ENCODE measurements at places on chromosomes 6 and 20.

- DNase-seq: no peak
These were observed 16.9 kb downstream of the SLC22A3 start for GRCh38 chr6:160365117-160365516.

GRCh38 chr6:136587527-136587926 is 37.3 kb upstream of the MAP7 start:
- no peak for DNase-seq

DNA sequence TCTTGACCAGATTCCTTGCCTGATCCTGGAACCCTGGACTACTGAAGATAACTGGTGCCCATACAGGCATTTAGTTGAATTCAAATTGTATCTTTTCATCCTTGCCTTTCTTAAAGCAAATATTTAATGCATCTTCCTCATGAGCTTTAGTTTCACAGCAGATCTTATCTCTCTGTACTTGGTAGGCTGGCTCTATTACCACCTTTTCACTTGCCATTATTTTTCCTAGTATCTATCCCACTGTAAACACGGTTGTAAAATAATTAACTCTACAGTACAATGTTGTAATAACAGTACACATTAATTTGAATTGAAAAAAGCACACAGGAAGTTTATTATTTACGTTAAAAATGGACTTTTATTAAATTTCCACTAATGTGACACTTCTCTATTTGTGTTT is 1286.9 kb downstream of the GRIK2 start:
- no peak for DNase-seq

DNA sequence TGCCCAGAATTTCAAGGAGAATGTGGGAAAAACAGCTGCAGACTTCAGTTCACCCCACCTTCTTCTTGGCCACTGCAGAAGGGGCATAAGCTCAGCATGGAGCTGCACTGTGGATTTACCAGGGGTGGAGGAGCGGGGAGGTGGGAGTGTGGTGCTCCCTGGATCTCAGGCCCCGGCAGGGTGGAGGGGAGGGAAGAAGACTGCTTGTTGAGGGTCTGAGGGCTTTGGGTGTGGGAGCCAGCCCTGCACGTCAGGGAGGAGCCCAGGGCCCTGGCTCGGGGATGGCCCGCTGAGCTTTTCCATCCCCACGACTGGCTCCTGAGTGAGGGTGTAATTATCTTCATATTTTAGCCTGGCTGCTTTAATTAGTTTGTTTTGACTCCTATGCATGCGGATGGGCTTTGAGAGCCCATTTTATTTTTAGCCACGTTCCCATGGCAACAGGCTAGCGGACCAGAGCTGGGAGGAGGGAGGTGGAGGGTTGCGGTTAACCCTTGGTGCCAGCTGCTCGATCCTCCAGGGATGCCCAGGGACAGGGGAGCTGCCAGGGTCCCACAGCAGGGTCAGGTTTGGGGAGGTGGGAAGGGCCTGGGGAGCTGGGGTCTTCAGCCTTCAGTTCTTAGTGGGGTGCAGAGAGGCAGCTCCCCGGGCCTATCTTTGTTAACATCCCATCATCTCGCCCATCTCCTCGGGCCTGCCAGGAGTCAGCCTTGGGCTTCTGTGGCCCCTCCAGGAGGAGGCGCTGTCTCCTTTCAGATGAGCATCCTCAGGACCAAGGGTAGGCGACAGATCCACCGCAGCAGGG is 68.2 kb downstream of the RAB44 start:
- DNase-seq: peak; percentile 18

GRCh38 chr6:46201702-46202101 is 30.9 kb upstream of the ENPP5 start:
- no peak for DNase-seq

- peak; percentile 66 for DNase-seq
These were observed 999 bp upstream of the PIM1 start for GRCh38 chr6:37168811-37169495.

- DNase-seq: no peak
These were observed 6.4 kb upstream of the PNPLA1 start for GRCh38 chr6:36263390-36264000.

DNA sequence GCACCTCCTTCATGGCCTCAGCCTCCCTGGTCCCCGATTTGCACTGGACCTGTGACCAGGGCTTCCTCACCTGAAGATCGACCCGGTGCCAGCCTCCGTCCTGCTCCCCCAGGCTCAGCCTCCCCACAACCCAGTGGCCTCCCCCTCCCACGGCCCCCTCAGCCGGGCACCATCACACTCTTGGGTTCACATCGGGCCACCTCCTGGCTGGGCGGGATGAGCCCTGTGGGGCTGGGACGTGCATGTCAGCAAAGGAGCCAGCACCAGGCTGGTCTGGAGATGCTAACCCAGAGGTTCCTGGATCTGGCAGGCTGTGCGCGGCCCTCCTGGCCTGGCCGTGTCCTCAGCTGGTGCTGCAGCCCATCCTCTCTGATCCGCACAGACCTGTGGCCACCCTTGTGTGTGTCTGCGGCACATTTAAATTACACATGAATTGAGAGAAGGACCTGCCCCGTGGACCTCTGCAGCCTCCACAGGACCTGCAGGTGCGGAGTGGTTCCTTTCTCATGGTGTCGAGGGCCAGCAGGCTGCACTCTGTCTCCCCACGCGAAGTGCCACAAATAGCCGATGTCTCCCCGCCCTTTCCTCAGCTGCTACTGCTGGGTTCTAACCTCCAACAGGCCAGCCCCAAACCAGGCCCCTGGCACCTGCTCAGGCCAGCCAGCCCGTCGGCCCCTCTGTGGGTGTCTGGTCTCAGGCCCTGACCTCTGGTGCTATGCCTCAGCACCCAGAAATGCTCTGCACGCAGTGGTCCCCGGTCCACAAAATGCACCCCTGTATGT is 237.5 kb downstream of the ERMARD start:
- no peak for DNase-seq

DNA sequence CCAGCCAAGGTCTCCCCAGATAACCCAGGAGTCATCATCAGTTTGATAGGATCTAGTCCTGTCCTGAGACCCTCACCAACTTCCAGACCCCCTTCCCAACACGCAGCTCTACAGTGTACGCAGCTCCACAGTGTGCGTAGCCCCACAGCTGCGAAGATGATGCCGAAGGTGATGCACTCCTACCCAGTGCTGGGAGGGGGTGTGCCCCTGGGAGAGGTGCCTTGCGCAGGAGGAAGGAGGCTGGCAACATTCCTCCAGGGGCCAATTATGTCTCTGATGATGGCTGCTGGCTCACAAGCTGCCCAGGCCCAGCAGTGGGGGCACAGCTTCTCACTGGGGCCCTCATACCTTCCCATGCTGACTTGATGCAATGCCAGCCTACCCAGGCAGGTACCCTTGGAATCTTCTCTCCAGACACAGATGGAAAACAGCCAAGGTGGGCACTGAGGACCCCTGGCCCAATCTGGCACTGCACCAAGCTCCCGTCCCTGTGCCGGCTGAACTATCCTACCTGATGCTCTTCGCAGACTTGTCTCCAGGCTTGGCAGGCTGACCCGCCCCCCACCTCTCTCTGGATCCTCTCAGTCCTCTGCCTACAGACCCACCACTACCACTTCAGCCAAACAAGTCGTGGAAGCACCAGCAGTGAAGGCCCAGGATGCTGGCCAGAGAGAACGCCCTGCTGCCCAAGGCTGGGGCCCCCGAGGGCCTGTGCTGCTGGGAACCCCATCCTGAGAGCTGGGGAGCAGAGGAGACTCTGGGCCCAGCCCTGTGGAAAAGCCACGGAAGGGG is 1.4 kb downstream of the ZNF512B start:
- DNase-seq: no peak

GRCh38 chr6:159455700-159456274 is 237.3 kb downstream of the SOD2 start:
- no peak for DNase-seq

DNA sequence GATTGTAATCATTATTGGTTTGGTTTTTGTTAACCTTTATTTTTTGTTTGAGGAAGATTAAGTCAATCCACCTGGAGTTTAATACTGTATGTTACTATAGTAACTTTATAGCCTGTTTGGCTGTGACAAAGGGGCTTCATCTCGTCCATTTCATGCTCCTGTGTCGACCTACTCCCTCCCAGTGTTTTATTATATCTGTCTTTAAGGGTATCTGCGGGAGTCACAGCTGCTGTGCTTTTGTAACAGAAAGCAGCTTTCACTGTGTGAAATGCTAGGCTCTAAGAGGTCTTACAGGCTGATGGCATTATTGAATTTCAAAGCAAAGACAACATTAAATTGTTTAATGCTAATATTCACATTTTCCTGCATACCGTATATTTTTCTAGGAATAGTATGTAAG is 698.0 kb upstream of the POU3F2 start:
- DNase-seq: no peak

DNA sequence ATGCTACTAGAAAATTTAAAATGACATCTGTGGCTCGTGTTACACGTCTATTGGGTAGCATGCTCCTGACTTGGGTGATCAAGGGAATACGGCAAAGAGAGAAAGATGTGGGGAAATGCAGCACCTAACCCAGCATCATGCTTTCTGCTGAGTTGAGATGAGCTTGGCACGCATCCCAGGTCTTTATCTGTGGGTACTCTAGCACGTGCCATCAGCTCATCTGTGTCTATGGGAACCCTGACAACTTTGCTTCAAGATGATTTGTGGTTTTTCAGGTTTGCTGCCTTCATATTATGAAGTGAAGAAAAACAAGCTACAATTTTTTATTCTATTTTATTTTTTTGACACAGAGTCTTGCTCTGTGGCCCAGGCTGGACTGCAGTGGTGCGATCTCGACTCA is 21.0 kb downstream of the RNASET2 start:
- DNase-seq: no peak

- no peak for DNase-seq
These were observed 333.0 kb downstream of the CD83 start for GRCh38 chr6:14450578-14450977.

DNA sequence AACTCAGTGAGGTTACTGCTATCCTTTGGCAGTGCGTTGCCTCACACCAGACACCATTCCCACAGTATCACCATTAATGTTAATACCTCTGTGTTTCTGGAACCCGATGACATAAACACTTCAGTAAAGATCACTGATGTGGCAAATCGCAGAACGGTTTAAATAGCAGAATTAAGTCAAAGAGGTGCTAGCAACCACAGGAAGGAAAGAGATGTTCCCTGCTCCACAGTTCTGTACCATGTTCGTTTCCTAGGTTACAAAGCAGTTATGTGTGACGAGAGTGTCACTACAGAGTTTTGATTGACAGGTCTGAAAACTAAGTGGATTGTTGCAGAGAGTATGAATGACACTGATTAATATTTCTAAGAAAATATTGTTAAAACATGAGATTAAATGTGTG is 272.3 kb downstream of the KHDRBS2 start:
- no peak for DNase-seq

GRCh38 chr20:61766921-61767610 is 298.6 kb downstream of the TAF4 start:
- no peak for DNase-seq

DNA sequence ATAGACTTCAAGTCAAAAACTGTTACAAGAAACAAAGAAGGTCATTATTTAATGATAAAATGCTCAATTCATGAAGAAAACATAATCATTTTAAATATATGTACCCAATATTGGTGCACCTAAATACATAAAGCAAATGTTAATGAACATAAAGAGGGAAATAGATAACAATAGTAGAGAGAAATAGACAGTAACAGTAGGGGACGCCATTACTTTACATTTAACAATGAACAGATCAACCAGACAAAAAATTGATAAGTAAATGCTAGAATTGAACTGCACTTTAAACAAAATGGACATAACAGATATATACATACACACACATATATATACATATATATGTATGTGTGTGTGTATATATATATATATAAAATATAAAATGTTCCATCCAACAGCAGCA is 37.4 kb downstream of the IL22RA2 start:
- no peak for DNase-seq

DNA sequence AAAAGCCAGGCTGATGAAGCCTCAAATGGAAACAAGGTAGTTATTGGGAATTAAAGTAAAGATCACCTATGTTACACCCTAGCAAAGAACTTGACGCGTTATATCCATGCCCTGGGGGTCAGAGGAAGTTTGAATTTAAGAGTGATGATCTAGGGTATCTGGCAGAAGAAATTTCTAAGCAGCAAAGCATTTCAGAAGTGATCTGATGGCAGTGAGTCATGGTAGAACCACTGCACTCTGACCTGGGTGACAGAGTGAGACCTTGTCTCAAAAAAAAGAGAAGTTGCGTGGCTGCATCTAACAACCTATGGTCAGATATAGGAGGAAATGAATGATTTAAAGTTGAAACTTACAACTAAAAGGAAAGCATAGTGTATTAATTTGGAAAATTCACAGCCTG is 45.2 kb downstream of the SCP2D1 start:
- DNase-seq: no peak

DNA sequence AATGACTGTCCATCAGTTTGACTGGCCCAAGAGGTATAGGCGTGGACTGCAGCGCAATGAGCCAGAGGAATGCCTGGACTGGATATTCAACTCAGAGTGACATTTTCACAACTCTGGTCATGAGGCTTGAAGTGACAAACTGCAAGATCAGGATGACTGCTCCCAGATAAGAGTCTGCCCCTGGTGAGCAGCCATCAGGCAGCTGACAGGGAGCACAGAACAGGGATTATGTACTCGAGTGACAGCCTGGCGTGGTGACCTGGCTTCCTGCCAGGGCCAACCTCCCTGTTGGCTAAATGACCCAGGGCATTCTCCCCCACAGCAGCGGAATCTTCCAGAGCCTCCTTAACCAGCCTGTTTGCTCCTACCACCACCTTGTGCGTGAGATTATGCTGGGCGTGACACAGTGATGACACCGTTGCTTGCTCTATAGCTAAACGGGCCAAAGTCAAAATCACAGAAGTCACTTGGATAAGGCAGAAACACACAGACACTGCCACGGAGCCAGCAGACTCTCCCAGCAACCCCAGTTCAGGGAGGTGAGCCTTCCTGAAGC is 209.1 kb upstream of the JARID2 start:
- no peak for DNase-seq

DNA sequence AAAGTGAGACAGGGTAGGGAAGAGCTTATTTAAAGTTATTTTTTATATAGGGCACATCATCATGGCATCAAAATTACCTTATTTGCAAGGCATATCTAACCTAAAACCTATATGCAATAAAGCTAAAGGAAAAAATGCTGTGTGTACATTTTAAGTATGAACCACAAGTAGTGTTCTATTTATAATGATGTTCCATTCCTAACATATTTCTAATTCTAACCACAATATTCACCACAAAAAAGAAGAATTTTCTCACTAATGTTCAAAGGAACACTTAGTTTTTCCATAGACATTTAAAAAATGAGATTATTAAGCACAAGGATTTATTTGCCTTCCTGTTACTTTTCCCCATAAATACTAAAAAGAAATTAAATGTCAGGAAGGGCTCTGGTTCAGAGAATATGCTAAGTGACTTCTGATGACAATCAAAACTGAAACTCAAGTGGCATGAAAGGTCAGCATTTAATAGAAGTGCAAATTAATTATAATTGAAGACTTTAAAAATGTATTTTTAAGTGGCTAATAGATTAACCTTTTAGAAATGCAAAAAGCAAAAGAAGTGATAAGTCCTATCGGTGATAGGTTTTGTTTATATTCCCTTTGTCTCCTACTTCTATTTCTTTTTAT is 25.1 kb downstream of the GPR63 start:
- DNase-seq: no peak

DNA sequence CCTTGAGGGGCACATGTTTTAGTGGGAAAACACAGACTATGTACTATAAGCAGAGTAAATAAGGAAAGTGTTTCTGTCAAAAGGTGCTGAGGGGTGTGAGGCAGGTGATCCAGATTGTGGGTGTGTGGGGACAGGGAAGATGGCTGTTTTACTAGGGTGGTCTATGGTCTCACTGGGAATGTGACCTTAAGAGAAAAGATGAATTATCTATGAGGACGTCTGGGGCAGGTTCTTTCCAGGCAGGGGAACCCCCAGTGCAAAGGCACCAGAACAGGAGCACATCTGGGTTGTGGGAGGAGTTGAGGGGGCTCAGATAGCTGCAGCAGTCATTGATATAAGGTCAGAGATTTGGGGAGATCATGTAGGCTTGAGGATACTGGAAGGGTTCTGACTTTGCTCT is 18.2 kb upstream of the POLR1H start:
- no peak for DNase-seq
